ENCODE measurements at places on chromosomes 11 and 22.

DNA sequence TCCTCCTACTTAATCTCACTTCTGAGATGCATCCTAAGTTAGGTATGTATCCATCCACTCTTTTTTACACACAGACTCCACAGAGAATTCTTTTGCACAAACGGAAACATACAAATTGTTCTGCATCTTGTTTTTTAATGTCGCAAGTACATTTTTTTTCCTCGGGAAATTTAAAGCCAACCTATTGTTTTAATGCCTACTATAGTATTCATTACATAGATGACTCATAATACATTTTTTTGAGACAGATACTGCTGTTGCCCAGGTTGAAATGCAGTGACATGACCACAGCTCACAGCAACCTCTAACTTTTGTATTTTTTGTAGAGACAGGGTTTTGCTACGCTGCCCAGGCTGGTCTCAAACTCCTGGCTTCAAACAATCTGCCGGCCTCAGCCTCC lies 90.8 kb upstream of the TMEM45B start:
- no peak for DNase-seq

DNA sequence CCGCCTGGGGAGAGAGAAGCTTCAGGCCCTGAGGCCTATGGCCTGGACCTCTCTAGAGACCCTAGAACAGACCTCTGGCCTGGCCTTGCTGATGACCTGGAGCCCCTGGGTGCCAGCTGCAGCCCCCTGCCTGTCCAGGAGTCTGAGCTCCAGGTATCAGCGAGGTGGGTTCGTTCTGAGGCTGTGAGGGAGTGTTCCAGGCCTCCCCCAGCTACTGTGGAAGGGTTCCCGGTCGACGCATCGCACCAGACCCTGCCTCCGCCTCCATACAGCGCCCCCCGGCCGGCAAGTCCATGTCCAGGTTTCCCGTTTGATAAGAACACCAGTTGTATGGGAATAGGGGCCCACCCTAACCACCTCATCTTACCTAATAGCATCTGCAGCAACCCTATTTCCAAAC lies 111.1 kb downstream of the KCNQ1 start:
- no peak for DNase-seq

- no peak for DNase-seq
These were observed 68.3 kb downstream of the CHST1 start for GRCh38 chr11:45597097-45597496.

DNA sequence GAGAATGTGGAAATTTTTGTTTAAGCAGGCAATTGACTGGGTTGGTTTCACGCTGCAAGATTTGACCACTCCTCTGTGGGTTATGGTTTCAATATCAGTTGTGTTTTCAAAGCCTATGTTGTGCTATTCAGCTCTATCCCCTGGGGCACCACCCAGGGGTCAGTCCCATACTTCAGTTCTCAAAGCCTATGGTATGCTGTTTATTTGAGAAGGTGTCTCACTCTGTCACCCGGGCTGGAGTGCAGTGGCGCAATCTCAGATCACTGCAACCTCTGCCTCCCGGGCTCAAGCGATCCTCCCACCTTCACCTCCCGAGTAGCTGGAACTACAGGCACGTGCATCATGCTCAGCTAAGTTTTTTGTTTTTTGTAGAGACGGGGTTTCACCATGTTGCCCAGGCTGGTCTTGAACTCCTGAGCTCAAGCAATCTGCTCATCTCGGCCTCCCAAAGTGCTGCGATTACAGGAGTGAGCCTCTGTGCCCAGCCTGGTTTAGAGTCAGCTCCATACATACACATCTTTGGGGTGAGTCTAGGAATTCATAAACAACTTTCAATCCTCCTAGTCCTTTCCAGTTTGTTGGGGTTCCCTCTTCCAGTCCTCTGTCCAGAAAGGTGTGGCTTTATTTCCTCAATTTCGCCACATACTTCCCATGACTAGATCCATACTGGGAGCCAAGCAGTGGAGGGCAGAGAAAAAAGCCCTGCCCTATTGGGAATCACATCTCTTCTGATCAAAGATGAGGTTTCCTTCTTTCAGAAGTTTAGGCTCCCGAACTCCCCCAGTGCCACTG lies 35.0 kb upstream of the MAPK1 start:
- DNase-seq: no peak

- no peak for DNase-seq
These were observed 157.7 kb downstream of the C11orf91 start for GRCh38 chr11:33542921-33543320.

DNA sequence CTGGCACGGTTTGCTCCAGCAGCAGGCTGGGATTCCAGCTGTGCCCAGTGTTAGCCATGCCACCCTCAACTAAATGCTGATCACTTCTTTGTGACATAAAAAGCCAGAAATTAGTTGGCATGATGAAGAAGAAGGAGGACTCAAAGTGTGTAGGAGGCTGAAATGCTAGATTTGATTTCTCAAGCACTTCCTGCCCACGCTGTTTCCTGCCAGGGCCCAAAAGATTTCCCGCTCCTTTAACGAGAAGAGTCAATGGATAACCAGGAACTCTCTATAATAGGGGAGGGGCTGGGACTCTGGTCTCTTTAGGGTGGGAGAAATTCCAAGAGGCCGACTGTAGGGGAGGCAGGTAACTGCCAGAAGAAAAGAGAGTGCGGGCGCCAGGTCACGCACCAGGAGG lies 26.4 kb downstream of the APOL3 start:
- DNase-seq: no peak

GRCh38 chr22:21951931-21952465 lies 650 bp downstream of the PPM1F start:
- no peak for DNase-seq

GRCh38 chr11:122241566-122241965 lies 125.6 kb upstream of the BLID start:
- peak; percentile 88 for DNase-seq

DNA sequence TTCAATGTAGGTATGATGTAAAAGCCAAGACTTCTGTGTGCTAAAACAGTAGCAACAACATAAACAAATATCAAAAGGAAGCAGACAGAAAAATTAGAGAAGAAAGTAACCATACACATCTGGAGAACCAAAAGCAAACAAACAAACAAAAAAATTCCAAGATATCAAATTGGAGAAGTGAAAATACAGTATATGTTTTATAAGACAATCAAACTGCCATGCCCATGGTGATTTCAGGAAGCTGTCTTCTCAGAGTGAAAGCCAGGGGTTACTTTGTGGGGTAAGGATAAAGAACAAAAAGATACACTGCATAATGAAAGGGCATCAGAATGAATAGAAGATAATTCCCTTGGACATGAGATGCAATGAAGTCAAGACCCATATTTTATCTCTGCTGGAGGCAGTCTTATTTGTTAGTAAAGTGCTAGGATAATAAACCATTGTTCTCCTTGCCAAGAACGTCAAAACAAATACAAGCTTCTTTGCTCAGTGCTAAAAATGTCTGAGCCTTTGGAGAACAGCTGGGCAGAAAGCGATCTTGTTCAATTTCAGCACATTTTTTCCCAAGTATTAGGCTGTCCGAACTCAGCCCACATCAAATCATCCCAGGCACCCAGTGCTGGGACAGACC lies 38.1 kb upstream of the LDLRAD3 start:
- no peak for DNase-seq

DNA sequence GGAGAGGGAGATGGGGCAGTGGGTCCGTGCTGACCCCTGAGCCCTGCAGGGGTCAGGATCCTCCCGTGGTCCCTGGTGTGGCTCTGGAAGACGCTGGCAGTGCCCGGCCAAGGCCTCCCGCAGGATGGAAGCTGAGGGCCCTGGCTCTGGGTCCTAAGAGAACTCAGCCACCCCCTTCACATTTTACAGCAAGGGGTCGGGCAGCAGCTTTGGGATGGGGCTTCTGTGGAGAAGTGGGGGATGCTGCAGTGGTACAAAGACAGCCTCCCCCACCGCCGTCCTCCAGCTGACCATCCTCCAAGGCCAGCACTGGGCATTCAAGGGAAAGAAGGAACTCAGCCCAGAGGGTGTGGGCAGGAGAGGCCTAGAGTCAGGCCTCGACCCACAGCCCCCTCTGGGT lies 21.8 kb upstream of the CRYBB3 start:
- no peak for DNase-seq

DNA sequence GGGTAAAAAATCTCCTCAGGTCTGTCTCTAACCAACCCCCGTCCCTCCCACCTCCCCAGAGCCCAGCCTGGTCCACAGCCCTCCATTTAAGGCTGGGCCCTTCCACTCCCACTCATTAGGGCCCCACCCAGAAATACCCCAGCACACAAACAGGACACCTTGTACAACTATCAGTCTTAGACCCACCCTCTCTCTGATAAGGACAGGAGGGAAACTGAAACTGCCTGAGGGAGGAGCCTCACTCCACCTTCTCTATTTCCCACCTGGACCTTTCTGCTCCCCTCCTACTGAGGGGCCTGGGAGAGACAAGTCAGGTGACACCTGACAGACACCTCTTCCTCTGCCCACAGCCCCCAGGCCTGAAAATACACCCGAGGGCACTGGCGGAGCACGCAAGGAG lies 90.2 kb downstream of the PLEKHA7 start:
- no peak for DNase-seq

GRCh38 chr11:72815110-72815618 lies 953 bp downstream of the ATG16L2 start:
- DNase-seq: no peak

DNA sequence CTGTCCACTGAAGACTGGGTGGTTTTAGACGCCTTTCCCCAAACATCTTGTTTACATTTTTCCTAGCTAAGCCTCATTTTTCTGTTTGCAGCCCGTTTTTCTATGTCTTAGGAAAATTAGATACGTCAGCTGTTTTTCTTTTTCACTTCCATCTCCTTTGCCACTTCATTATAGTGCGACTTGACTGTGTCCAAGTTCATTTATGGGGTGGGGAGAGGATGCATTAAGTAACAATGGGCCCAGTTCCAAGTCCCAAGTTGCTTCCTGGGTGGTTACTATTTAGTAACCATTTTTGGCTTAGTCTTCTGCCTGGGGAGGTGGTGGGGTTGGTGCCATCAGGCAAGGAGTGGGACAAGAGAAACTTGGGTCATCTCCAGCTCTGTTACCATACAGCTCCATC lies 83.0 kb downstream of the TRAF6 start:
- no peak for DNase-seq

- no peak for DNase-seq
These were observed 38.8 kb downstream of the PTPRJ start for GRCh38 chr11:48019217-48019584.

DNA sequence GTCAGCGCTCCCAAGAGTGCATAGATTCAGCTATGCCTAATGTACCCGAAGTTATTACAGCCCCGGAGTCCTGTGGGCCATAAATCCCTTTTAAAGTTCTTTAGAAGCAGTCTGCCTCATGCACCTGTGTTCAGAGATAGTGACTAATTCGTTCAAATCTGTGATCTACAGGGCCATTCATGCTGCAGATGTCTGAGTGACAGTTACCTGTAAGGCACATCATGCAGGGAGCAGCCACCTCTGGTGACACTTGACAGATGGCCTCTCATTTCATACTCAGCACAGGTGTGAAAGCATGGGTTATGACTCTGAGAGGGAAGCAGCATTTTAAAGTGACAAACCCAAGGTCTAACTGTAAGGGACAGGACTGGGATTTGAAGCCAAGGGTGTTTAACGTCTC lies 2.4 kb upstream of the E2F8 start:
- no peak for DNase-seq

DNA sequence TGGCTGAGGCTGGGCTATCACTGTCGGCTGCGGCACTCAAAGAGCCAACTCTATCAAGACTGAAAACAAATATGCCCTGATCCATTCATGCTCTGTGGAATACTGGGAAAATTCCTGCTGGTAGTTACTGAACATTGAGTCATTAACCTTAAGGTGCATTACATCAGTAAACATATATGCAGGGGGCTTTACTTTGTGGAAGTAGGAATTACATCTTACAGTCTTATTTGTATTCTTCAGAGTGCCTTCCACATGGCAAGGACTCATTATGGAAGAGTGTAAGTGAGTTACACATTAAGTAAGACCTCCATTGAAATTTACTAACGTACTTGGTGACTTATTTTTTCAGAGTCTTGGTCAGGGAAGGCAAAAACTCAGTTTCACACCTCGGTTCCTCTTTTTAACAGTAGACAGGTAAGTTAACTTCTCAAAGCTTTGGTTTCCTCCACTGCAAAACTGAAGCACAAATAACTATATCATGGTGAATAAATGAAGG lies 4.5 kb downstream of the OR5B21 start:
- DNase-seq: no peak

- DNase-seq: no peak
These were observed 45.9 kb downstream of the SLC1A2 start for GRCh38 chr11:35373284-35373933.

DNA sequence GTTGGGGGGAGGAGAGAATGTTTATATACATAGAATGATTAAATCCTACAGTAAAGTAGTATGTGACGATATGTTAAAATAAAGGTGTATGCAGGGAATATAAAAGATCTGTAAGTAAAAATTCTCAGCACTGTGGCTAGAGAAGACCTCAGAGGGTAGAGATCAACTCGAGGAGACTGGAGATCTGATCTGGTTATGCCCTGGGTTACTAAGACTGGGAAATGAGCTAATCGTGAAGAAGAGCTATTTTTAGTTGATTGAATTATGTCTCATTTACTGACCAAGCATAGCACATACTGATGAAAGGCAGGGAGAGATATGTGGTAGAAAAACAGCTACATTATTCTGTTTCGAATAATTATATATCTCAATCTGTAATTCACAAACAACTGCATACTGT lies 42.8 kb upstream of the ALKBH3 start:
- DNase-seq: no peak

GRCh38 chr11:114678125-114679036 lies at the start of gene NXPE2:
NXPE2 (plus strand) TSS chr11:114678527; CDS start chr11:114678576, 49 bp downstream.
- DNase-seq: no peak

- DNase-seq: no peak
These were observed 46.4 kb downstream of the QSER1 start for GRCh38 chr11:32939046-32939445.

- no peak for DNase-seq
These were observed 1030.8 kb upstream of the CCDC90B start for GRCh38 chr11:84316866-84317555.

GRCh38 chr11:113338730-113339129 lies 24.3 kb downstream of the TTC12 start:
- no peak for DNase-seq

GRCh38 chr11:29019960-29020683 lies 911.9 kb downstream of the METTL15 start:
- no peak for DNase-seq

DNA sequence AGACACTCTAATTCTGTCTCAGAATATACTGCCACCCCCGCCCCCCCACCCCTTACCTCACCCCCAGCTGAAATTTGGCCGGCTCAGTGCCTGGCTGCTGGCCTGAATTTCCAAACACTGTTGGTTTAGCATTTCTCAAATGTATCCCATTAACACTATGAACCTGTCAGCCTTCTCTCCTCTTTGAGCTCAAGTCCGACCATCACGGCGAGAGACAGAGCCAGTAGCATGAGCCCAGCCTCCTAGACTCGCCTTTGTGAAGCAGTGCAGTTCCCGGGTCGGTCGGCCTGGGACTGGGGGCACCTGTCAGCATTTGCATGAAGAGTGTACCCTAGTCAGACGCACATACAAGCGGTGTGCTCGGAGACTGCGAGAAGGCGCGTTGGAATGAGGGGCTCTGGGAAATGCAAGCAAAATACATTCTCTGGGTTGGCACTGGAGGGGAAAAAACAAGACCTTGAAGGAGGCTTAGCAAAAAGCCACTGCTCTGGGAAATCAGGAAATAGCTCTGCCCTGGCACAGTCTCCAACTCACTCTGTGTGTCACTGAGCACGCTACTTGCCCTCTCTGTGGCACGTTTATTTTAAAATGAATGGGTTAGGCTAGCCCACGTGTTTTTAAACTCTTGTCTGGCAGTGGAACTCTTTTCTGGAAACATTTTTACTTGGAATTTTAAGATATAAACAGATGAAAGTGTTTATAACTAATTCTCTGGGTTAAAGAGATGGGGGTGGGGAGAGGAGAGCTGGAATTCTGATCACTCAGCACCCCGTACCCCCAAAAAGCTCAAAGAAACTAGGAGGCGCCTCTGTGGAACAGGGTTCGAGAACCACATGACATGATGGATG lies 108.3 kb downstream of the TIMP3 start:
- no peak for DNase-seq
